ENCODE measurements at places on chromosomes 1 and 21. TPM values are rescaled to one million over a fixed set of nuclear protein-coding genes. Genes with fewer than 3 reads are reported as not detected.
A peak's percentile ranks its signal among the peaks of the same experiment; 100 is the strongest.

GRCh38 chr1:33852711-33853110, 11.2 kb upstream of the HMGB4 start:
- H3K27me3 ChIP-seq: no peaks in the 10 kb centered on the region
- no peak overlapping the region for H3K27ac ChIP-seq
- H3K4me1 ChIP-seq: no peaks in the 10 kb centered on the region
- no peak for DNase-seq

Gene OR10K2
- total RNA-seq: not detected

- H3K36me3 ChIP-seq: no peaks in the 10 kb centered on the region
- H3K27me3 ChIP-seq: no peaks in the 10 kb centered on the region
- peak; percentile 30 for DNase-seq
- H3K27ac ChIP-seq: no peak overlapping the region
- peak overlapping the region; percentile 38 for H3K4me3 ChIP-seq
Measured at GRCh38 chr1:28602536-28603439, 10.7 kb downstream of the RAB42 start.

- no peak for DNase-seq
- H3K36me3 ChIP-seq: peaks cover 8% of the 10 kb centered on the region
- peak overlapping the region; percentile 1 for H3K27ac ChIP-seq
- H3K4me1 ChIP-seq: peaks cover 20% of the 10 kb centered on the region
- peak overlapping the region; percentile 95 for H3K4me3 ChIP-seq
Measured at GRCh38 chr1:43531906-43532584, 1.4 kb downstream of the PTPRF start.

DNA sequence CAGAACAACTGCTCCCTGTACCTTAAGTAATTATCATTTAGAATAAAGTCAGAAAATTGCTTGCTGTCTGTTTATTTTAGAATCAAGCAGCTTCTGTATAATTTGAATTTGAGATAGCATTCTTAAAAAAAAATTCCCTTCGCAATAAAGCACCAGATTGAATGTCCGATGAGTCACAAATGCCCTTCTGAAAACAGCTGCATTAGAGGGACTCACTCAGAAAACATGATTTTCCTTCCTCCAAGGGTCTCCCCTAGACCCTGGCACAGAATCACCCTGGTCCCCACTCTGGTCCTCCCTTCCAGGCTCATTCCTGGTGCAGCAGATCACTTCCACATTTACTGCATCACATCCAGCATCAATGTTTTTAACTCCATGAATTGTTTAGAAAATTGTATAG, 471.1 kb upstream of the VAMP3 start:
- H3K4me1 ChIP-seq: no peaks in the 10 kb centered on the region
- H3K27me3 ChIP-seq: peaks cover 23% of the 10 kb centered on the region

- peaks cover 59% of the 10 kb centered on the region for H3K4me1 ChIP-seq
- H3K4me3 ChIP-seq: peak overlapping the region; percentile 54
- H3K27me3 ChIP-seq: no peaks in the 10 kb centered on the region
Measured at GRCh38 chr21:39386194-39386593, 37.3 kb upstream of the HMGN1 start.

DNA sequence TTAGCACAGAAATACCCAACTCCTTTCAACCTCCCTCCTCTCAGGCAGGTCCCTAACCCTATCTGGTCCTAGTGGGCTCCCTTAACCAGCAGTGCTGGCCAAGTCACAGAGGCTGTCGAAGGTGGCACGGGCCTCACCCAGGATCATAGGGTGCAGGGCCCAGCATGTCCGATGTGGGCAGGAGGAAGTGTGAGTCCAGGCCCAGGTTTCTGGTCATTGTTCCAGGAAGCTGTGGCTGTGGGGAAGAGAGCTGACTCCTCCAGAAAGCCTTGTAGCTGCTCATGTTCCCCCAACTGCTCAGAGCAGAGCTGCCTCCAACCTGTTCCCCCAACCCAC, 2.4 kb downstream of the CCDC17 start:
- no peaks in the 10 kb centered on the region for H3K4me1 ChIP-seq
- no peak overlapping the region for H3K27ac ChIP-seq
- no peak overlapping the region for H3K4me3 ChIP-seq
- no peak for DNase-seq

GRCh38 chr1:21149430-21149854, 27.3 kb downstream of the EIF4G3 start:
- no peak overlapping the region for H3K27ac ChIP-seq
- no peak overlapping the region for H3K4me3 ChIP-seq
- H3K36me3 ChIP-seq: peaks cover 2% of the 10 kb centered on the region
- no peaks in the 10 kb centered on the region for H3K27me3 ChIP-seq
- DNase-seq: no peak

DNA sequence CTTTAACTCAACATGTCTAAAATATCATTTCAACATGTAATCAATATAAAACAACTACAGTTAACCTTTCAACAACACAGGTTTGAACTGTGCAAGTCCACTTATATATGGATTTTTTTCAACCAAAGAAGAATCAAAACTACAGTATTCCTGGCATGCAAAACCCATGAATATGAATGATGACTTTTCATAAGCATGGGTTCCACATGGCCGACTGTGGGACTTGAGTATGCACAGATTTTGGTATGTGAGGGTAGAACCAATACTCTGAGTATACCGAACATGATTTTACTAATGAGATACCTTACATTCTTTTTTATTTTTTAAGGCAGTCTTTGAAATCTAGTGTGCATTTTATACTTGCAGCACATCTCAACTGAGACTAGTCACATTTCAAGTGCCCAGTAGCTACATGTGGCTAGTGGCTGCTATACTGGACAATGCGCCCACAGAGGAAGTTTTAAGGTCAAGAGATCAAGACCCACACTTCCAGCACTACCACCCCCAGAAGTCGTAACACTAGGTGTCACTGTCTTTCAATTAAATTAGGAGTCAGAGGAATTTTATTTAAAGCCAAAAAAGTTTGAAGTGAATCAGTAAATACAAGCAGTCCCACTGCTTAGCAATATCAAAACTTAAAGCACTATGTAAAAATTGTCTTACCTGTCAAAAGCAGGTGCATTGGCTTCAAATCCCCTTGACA, 40.0 kb downstream of the SYNJ1 start:
- H3K36me3 ChIP-seq: peaks cover 2% of the 10 kb centered on the region
- H3K4me3 ChIP-seq: no peak overlapping the region
- H3K27me3 ChIP-seq: no peaks in the 10 kb centered on the region
- no peak for DNase-seq

- H3K27ac ChIP-seq: no peak overlapping the region
- H3K4me1 ChIP-seq: no peaks in the 10 kb centered on the region
- no peak overlapping the region for H3K4me3 ChIP-seq
- H3K36me3 ChIP-seq: no peaks in the 10 kb centered on the region
- peak; percentile 28 for DNase-seq
- H3K27me3 ChIP-seq: no peaks in the 10 kb centered on the region
Measured at GRCh38 chr1:163410073-163410999, 88.6 kb downstream of the NUF2 start.

Gene CLIC4
- total RNA-seq: 59.7 TPM

DNA sequence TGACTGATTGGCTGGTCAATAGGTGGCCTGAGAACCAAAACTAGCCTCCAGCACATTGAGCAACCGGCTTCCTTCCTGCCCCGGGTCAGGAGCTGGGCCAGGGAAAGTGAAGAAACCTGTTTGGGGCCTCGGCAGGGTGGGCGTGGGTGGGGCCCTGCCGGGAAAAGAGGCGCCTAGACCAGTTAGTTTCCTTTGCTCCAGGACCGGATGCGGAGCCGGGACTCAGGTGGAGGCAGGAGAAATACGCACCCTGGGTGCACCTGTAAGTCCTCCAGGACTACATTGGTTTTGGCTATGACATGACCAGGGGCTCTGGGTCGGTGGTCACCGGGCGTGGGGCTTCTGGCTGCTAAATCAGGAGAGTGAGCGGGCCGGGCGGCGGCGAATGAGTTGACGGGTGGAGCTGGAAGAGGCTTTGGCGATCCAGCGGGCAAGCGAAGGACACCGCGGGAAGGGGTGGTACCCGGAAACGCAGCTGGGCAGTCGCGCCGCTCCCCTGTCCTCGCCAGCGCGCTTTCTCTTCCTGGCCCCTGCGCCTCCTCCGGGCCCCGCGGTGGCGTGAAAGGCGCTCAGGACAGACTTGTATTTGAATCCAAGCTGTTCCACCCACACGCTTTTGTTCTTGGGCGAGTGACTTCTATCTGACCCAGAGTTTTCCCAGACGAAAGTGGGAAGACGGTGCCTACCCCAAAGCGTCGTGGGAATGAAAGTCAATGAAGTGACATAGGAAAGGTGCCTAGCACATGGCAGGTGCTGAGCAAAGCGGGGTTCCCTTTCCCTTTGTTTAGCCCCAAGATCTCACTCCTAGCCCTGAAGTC, 30.6 kb upstream of the JUN start:
- H3K4me3 ChIP-seq: peak overlapping the region; percentile 83
- H3K4me1 ChIP-seq: peaks cover 25% of the 10 kb centered on the region
- DNase-seq: no peak
- no peak overlapping the region for H3K27ac ChIP-seq
- no peaks in the 10 kb centered on the region for H3K36me3 ChIP-seq

GRCh38 chr1:78088486-78088885, 42.7 kb downstream of the GIPC2 start:
- no peaks in the 10 kb centered on the region for H3K4me1 ChIP-seq
- no peak for DNase-seq
- H3K27me3 ChIP-seq: peaks cover 16% of the 10 kb centered on the region

GRCh38 chr1:107949467-107950253, 15.3 kb downstream of the VAV3 start:
- H3K27me3 ChIP-seq: peaks cover 6% of the 10 kb centered on the region
- peak overlapping the region; percentile 13 for H3K4me3 ChIP-seq
- H3K27ac ChIP-seq: no peak overlapping the region
- H3K4me1 ChIP-seq: peaks cover 27% of the 10 kb centered on the region
- no peaks in the 10 kb centered on the region for H3K36me3 ChIP-seq

- H3K36me3 ChIP-seq: no peaks in the 10 kb centered on the region
- peaks cover 46% of the 10 kb centered on the region for H3K27me3 ChIP-seq
- peaks cover 17% of the 10 kb centered on the region for H3K4me1 ChIP-seq
- no peak overlapping the region for H3K27ac ChIP-seq
- DNase-seq: no peak
Measured at GRCh38 chr1:229411434-229412055, 22.3 kb downstream of the ACTA1 start.

Gene SLFNL1
- 0.35 TPM for total RNA-seq

DNA sequence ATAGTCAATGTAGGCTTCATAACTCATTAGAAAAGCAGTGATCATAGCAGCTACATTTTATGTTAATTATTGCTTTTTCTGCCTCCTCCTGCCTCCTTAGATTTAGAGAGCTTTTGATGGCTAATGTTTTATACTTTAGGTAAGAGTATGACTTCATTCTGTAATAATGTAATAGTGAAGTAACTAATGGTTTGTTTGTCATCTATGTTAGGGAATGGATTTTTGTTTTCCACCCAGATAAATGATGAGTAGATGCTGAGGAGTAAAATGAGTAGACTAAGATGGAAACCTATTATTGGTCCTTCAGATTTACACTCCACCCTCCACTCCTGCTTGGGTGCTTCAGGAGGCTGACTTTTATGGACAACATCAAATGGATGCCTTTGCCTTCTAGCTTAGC, 170.6 kb downstream of the CTH start:
- H3K27ac ChIP-seq: no peak overlapping the region
- no peaks in the 10 kb centered on the region for H3K36me3 ChIP-seq
- H3K4me1 ChIP-seq: no peaks in the 10 kb centered on the region
- DNase-seq: no peak

DNA sequence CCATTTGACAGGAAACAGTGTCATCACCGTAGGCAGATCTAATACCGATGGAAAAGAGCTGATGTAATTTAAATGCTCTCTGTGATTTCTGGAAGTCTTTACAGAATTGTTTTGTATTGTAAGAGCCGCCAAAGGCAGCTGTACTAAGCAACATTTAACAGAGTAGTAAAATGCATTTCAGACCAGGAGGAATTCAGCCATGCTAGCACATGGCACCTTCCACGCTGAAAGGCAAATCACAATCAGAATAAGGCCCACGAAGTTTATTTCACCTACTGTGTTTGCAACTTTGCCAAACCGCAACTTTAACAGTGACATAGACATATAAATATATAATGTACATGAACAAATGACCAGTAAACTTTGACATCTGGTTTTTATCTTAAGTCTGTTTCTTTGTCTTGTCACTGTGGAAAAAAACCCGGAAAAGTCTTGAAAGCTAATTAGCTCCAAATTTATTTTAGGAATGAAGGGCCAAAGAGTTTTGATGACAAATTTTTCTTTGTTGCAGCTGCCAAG, 26.1 kb upstream of the DISC1 start:
- H3K36me3 ChIP-seq: no peaks in the 10 kb centered on the region
- H3K4me1 ChIP-seq: peaks cover 16% of the 10 kb centered on the region
- no peak overlapping the region for H3K27ac ChIP-seq
- H3K4me3 ChIP-seq: no peak overlapping the region
- no peak for DNase-seq

Gene ATP1A4
- not detected for total RNA-seq

GRCh38 chr1:209405183-209405814, 178.2 kb upstream of the CAMK1G start:
- no peaks in the 10 kb centered on the region for H3K36me3 ChIP-seq
- no peak overlapping the region for H3K4me3 ChIP-seq
- H3K27ac ChIP-seq: no peak overlapping the region

Gene OR6N1
- total RNA-seq: not detected

DNA sequence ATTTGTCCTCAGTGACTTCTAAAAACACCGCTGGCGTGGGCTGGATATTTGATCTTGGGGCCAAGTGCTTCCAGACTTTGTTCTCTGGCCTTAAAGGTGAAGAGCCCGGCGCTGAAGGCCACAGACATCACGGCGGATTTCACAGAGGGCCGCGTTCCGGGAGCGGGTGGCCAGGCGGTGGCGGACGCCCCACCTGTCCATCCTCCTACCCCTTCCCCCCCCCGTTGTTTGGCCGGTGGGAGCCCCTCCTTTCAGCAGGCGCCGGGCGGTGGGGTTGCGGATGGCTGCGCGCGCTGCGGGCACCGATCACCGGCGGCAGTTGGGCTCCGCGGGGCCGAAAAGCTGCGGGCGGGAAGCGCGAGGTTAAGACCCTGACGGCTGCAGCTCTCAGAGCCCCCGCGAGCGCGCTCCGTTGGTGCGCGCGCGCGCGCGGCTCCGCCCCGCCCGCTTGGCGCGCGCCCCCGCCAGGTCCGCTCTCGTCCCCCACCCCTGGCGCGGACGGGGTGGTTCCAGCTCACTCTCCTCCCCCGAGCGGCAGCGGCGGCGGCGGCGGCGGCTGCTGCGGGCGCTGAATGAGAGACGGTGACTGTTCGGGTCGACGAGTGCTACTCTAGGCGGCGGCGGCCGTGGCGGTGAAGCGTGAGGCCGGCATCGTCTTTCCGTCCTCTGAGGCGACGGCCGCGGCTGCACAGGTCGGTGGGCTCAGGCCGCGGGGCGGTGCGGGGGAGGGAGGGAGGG, at the start of gene RALGPS2:
Gene RALGPS2, plus strand, starts transcription at position 517 of the 738 bp plus-strand sequence. CDS start 51,521 bp downstream, outside the sequence.
- no peaks in the 10 kb centered on the region for H3K27me3 ChIP-seq
- H3K4me1 ChIP-seq: peaks cover 18% of the 10 kb centered on the region
- H3K27ac ChIP-seq: no peak within 1 kb of the TSS
- peak; percentile 76 for DNase-seq
- H3K4me3 ChIP-seq: peak within 1 kb of the TSS; percentile 88
